BJ (cell line): ENCODE measurements at places on chromosomes 2 and 18. TPM values are rescaled to one million over a fixed set of nuclear protein-coding genes. Genes with fewer than 3 reads are reported as not detected.

- DNase-seq: peak; percentile 31
These were observed 1.1 kb downstream of the UXS1 start for GRCh38 chr2:106192752-106193689.

- DNase-seq: no peak
These were observed 6.2 kb downstream of the RHOB start for GRCh38 chr2:20453087-20453486.

DNA sequence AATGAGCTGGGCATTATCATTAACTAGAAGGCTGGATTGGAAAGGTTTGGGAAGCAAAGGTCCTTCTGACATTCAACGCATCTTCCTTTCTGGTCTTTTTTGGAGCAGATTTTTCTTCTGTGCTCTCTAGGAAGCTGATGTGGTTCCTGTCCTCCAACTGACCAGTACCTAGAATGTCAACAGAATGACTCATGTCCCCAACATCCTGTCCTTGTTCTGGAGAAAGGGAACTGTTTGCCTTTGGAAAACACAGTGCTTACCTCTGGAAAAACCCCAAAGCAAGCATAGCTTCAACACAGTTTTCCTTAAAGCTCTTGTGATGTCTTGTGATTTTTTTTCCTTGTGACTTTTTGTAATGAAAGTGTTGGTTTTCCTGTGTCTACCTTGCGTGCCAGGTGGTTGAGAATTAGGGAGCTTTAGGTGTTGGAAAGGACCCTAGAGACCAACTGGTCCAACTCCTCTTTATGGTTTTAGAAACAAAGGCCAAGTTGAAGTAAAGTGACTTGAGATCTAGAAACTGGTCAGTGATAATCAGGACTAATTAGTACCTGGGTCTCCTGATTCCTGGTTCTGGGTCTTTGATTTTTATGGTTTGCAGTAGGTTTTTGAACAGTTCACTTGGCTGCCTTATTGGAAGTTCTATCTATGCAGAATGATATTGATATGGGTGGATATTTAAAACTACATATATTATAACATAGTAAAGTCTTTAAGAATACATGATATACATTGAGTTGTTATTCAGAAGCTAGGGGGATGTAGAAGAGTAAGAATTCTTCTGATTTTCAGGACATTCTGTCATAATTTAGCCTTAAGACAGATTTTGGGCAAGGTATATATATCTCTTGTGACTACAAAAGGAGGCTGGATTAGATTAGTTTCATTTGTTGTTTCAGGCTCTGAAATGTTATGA, 70.5 kb downstream of the FMNL2 start:
- DNase-seq: no peak

DNA sequence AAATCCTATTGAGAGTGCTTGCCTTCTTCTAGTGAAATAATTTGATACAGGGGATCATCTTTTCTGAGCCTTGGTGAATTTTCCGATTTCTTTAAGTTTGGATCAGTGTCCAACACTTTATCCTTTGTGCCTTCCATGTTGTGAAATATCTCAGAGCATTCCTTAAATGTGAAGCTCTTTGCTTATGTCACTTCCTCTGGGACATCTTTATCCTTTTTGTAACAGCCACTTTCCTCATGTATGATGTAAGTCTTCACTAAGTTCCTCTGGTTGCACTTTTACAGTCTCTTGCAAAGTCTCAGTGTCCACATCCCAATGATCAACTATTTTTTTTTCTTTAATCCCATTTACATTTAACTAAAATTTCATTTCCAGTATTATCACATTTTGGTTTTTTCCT, 254.2 kb downstream of the EN1 start:
- DNase-seq: no peak

GRCh38 chr2:97913846-97914245, 81.9 kb downstream of the TMEM131 start:
- DNase-seq: no peak

GRCh38 chr2:44450082-44450481, 88.3 kb downstream of the CAMKMT start:
- DNase-seq: no peak

DNA sequence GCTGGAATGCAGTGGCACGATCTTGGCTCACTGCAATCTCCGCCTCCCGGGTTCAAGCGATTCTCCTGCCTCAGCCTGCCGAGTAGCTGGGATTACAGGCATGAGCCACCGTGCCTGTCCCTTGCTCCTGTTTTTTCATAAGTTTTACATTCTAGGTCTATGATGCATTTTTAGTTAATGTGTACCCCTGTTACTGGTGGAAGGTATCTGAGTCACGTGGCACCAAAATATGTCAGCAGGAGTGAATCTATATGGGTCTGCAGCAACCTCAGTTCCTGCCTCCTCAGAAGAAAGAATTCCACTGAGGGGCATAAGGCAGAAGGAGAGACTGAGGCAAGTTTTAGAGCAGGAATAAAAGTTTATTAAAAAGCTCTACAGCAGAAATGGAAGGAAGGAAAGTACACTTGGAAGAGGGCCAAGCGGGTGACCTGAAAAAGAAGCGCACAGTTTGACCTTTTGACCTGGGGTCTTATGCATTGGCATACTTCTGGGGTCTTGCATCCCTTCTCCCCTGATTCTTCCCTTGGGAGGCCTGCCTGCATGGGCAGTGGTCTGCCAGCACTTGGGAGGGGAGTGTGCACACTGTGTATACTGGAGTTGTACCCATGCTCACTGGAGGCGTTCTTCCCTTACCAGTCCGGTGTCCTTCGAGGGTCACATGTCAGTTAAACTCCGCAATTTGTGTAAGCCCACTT, 1.1 kb upstream of the MFSD2B start:
- no peak for DNase-seq

DNA sequence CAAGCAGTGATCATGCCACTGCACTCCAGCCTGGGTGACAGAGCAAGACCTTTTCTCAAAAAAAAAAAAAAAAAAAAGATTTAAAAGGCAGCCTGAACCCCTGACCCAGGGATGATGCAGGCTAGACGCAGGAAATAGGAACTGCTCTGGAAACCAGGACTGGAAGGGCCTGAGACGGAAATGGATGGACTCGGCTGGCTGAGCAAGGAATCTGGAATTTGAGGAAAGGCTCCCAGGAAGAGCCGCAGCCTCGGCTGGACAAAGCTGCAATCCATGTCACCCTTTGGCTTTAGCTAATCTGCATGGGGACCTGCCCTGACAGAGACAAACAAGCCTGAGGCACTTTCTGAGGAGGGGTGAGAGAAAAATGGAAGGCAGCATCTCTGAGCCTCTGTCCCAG, 55.0 kb upstream of the DAPL1 start:
- no peak for DNase-seq

DNA sequence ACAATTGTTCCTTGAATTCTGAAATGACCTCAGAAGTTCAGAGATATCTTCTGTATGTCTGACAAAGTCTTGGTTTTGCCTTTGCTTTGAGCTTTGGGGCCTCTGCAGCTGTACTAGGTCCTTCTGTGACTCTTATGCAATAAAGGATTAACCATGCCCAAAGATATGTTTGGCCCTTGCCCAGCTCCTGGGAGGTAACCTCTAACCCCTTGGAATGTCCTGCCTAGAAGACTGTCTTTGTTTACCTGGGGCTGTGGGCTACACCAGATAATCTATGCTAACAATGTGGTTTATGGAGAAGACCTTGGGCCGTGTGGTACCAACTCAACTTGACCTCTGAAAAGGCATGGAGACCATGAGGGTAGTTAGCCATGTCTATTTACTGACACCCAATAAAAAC, 140.9 kb upstream of the CAPN13 start:
- no peak for DNase-seq

GRCh38 chr2:59540864-59541263, 1012.6 kb downstream of the BCL11A start:
- no peak for DNase-seq

GRCh38 chr2:7009207-7009911, 92.1 kb downstream of the RNF144A start:
- DNase-seq: no peak

- DNase-seq: no peak
These were observed 61.2 kb downstream of the BOD1L2 start for GRCh38 chr18:57208047-57208446.

DNA sequence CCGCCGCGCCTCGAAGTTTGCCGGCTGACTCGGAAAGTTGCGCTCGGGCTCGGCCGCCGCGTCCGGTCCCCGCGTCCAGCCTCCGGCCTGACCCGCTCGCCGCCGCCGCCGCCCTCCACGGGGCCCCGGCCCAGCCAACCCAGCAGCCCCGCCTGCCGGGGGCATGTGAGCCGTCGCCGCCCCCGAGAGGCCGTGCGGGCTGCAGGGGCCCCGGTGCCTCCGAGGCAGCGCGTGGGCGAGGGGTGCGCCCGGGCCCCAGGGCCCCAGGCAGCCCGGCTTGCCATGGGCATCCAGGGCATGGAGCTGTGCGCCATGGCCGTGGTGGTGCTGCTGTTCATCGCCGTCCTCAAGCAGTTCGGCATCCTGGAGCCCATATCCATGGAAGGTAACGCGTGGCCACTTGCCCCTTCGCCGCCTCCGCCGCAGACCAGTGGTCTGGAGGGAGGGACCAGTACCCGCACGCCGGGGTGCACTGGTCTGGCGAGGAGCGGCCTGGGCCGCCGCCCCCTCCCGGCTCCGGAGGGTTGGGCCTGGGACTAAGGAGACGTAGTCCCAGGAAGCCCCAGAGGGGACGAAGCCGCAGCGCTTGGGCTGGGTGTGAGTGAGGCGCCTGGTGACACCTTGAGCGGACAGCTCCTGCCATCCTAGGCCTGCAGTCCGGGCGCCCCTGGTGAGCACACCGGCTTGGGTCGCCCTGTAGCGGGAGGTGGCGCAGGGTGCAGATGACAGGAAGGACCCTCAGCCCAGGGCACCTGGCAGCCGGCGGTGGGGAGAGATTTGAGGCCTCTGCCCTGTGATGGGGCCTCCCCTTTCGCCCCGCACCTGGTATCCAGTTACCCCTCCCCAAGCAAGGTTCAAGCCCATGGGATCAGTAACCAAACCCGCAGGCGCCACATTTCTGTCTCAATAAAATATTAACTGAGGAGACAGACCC, 49.9 kb downstream of the KCNIP3 start:
- DNase-seq: no peak

GRCh38 chr2:97819754-97820153, 106.4 kb downstream of the ZAP70 start:
- no peak for DNase-seq

- DNase-seq: no peak
These were observed 144.2 kb downstream of the SUCLG1 start for GRCh38 chr2:84314901-84315330.

DNA sequence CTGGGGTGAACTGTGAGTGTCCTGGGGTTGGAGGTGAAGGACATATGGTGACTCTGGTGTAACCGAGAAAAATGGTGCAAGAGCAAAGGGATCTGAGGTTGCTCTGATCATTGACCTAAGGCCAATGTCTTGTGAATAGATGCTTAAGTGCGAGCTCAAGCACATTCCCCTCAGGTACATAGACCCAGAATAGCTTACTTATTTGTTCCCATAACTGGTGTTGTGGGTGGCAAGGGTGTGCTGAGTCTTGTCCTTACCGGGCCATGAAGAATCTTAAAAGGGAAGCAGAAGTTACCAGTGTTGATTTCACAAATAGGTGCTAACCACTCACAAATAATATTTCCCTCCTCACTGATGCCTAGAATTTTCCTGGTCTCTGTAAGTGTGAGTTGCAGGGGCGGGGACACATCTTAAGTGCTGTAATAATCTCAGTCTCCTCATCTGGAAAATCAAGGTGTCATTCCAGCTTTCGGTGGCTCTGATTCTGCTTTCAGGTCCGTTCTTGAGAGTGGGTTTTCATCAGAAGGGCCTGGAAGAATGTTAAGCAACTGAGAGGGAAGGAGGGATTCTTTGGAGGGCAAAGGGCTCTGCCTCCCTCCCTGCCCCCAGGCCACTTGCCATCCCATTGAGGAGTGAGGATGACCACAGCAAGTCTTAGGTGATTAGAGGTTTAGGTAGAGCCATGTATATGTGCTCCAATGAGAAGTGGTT, 54.9 kb downstream of the LIPG start:
- DNase-seq: no peak

GRCh38 chr18:1413323-1413675, 508.6 kb downstream of the ADCYAP1 start:
- no peak for DNase-seq

DNA sequence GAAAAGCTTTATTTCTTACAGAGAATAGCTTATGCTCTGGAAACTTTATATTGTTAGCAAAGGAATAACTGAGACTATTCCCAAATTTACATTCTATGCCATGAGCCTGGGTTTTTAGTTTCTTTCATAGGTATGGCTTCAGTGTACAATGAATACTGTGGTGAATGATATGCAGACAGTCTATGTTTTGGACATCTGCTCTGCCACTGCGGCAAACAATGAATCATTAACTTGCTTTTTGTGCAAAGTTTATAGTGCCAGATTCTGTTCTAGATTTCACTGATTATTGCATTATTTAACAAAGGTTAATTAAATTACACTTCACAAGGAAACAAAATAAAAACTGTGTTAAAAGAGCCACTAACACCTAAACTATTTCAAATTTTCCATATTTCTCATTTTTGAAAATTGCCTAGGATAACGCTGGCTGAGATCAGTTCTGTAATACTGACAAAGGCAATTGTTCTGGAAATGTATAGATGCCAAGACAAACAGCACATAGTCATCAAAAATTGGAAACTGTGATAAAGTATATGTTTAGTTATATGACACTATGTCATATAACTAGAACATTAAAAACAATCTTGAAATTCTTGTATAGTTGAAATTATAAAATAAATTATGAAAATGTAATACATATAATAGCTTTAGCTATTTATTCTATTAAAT, 74.7 kb downstream of the ITSN2 start:
- DNase-seq: no peak

DNA sequence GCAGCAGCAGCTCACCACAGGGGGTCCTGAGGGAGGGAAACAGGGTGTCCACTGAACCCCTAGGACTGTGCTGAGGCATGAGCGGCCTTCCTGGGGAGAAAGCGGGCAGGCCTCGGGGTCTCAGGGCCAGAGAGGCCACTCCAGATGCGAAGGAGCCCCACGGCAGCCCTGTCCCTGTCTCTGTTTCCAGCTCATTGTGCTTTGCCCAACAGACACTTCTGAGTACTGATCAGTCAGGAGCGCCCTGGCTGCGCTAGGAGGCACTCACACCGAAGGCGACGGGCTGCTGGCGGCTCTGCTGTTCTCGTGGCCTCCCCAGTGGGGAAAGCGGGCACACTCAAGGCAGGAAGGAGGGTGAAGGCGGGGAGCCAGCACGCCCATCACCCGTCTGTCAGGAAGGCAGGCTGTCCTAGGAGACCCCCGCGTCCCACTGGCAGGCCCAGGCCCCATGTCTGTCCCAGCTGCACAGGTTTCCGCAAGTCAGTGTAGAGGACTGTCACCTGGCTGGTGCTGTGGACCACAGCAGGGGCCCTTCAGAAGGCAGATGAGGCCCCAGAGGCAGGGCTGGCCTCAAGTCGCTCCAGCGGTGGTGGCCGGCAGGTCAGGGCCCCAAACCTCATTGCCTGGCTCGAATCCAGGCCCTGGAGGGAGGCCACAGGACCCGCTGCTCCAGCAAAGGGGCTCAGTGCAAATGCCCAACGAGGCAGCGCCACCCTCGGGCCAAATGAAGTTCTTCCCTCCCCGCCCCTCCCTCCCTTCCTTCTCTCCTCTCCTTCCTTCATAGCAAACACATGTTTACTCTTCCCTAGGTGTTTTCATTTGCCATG, 6.8 kb downstream of the ESPNL start:
- no peak for DNase-seq

HADHB gene
- polyA plus RNA-seq: 99.4 and 144 TPM in 2 replicates

DOK6 gene
- 0.26 and 0.55 TPM in 2 replicates for polyA plus RNA-seq

COL4A3 gene
- polyA plus RNA-seq: 0.23 and 0.29 TPM in 2 replicates

KIAA2012 gene
- polyA plus RNA-seq: 0.13 and 0.18 TPM in 2 replicates

ESPNL gene
- 1.3 and 2.1 TPM in 2 replicates for polyA plus RNA-seq

LRP2 gene
- not detected in 2 replicates for polyA plus RNA-seq

TP53I3 gene
- 37.4 and 45.1 TPM in 2 replicates for polyA plus RNA-seq

NETO1 gene
- polyA plus RNA-seq: 1.4 and 2.7 TPM in 2 replicates

WDR54 gene
- 26.0 and 42.9 TPM in 2 replicates for polyA plus RNA-seq
